ENCODE measurements at places on chromosomes 5 and 9.

- no peak for DNase-seq
Observed at GRCh38 chr9:26723486-26723885, 169.1 kb downstream of the CAAP1 start.

DNA sequence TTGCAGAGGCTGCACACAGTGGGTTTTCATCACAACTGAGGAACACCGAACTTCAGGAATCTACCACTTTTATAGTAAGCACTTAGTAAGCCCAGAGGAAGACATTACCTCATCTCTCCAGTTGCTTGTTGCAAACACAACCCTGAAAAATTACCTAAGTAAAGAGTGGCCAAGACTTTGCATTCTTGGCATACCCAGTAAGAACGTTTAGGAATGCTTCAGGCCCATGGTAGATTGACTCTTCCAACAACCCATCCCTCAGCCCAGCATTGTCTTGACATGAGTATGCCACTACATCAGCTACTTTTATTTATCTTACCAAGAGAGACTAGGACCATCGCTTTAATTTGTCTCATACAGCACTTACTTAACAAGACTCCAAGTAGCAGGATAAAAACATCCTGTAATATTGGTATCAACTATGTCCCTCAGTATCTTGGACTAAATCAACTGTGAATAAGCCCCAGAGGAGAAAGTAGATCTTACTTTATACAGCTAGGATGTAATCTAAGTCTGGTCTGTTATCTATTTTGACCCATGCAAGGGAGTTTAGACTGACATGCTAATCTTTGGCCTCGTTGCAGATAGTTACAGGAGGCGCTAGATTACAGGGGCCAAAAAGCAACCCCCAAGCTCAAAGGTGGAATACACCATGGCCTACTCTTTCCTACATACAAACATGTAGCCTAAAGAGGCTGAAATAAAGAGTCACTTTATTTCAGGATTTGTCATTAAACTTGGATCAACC, 114.9 kb downstream of the INVS start:
- no peak for DNase-seq

DNA sequence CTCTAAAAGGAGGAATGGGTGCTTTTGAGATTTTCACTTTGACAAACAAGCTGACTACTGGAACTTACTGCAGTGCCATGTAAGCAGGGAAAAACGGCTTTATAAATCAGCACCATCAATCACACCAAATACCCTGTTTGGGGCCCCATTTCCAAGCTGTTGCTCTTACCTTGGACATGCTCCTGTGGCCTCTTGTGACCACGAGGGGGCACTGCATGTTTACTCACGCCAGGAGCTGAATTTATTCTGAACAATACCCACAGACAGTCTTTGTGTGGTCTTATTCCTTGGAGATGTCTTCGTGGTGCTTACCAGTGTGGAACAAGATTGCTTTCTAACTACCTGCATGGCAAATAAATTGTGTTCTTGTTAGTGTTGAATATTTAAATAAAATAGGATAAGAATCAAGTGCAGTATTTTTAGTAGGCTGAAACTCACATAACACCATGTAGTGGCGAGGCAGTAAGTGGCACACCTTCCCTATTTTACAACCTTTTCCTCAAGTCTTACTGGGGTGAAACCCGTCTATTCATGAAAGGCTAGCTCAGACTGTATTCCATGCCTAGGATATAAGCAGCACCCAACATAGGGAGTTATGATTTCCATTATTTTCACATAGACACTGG, 155.5 kb upstream of the NMUR2 start:
- no peak for DNase-seq

DNA sequence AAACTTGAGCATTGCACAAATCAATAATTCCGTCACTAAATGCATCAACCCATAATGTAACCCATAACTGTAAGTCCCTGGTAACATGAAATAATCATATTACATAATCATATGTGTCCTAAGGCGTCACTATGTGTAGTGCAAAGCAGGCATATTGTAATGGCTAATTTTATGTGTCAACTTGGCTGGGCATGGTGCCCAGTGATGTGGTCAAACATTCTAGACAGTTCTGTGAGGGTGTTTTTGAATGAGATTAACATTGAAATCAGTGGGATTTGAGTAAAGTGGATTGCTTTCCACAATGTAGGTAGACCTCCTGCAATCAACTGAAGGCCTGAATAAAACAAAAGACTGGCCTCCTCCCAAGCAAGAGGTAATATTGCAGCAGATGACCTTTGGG, 794.4 kb upstream of the ACO1 start:
- DNase-seq, result no peak

DNA sequence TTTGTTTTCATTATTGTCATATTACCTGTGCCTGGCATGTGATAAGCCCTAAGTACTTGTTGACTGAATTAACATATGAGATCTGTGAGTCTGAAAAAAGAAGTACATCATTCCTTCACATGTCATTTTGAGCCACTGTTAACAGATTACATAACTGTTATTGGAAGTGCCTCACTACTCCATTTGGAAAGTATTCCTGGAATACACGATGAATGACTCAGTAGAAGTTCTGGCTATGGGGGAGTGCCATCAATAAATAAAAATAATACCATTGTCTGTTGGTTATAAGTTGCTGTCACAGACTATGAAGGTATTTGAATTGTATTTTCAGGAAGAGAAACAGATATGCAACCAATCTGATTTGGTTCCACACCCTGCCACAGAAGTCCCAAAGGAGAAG, 12.9 kb downstream of the NIPSNAP3B start:
- DNase-seq, result no peak
